ENCODE measurements at places on chromosomes 11 and 22.
A peak's percentile ranks its signal among the peaks of the same experiment; 100 is the strongest.

DNA sequence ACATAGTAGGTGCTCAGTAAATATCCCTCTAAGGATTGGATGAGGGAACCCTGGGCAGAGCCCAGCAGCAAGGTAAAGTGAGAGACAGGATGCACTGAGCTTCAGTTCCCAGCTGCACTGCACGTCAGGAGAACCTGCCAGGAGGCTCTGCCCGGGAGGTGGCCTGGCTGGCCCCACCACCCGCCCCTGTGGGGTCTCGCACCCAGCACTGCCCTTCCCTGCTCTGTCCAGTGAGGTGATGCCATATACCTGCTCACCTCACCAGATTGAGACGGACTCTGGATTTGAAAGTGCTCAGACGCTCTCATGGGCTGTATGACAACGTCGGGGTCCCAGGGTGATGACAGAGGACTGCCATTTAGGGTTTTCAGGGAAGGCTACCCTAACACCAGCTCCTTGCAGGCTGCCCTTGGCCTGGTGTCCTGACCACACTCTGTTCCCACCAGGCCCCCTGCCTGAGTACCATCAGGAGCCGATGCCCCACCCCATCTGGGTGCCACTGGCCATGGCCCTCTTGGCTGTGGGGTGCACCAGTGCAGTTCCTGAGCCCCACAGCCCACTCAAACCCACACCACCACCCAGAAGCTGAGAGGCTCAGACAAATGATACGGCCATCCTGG lies 61.7 kb upstream of the FGF3 start:
- DNase-seq = no peak

GRCh38 chr11:119741369-119742262 lies 12.6 kb upstream of the NECTIN1 start:
- peak; percentile 39 for DNase-seq

GRCh38 chr22:22458896-22459588 lies 49.5 kb downstream of the ZNF280B start:
- DNase-seq = no peak

- DNase-seq = no peak
Observed at GRCh38 chr22:38135133-38135706, 24.7 kb upstream of the BAIAP2L2 start.

DNA sequence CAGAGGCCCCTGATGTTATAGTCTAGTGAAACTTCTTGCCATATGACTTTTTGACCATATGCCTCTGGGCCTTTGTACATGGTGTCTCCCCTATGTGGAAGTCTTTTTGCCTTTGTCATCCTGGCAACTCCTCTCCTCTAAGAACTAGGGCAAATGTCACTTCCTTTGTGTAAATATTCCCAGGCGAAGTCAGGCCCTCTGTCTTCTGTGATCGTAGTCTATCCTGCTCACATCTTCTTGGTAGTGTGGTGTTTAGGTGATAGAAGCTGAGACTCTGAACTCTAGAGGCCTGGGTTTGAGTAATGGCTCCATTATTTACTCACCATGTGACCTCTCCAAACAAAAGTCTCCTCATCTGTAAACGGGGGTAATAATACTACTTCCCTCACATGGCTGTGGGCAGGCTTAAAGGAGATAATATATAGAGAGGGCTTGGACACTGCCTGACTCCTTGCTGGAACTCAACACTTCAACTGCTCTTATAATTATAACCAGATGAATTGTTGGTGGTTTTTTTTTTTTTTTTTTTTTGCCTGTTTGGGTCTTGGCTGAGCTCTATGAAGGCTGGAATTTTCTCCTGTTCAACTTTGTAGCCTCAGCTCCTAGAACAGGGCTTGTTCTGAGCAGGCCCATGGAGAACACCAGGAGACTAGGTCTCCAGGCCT lies 43.8 kb downstream of the INSC start:
- no peak for DNase-seq

DNA sequence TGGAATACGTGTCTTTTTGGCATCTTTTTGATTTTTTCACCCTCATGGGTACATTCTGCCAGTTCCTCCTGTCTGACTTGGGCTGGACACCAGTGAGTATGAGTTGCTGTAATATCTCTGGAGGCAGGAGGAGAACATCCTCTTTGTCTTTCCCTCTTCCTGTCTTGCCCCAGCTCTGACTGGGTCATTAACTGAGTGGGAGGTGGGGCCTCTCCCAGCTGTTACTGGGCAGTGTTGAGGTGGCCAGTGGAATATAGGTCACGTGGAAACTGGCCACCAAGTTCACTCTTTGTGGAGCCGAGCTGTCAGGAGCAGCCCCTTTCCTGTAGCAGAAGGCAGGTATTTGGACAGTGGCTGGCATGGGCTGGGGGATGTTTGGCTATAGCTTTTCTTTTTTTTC lies 2.2 kb downstream of the GLB1L2 start:
- DNase-seq = no peak

DNA sequence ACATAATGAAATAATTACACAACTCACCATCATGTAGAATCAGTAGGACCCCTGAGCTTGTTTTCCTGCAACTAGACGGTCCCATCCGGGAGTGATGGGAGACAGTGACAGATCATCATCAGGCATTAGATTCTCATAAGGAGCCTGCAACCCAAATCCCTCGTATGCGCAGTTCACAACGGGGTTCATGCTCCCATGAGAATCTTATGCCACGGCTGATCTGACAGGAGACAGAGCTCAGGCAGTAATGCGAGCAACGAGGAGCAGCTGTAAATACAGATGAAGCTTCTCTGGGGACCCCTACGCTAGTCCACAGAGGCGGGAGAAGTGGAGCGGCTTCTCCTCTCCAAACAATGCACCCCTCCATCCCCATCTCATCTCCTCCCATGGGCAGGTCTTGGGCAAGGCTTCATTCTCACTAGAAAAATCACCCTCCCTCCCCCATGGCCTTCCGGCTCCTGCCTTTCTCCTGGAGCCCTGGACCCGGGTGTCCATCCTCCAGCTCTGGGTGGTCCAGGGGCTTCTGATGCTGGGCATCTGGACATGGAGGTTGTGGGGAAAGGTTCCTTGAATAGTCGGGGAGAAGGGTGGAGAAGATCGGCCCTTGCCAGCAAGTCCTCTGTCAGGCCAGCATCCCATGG lies 16.2 kb upstream of the RAC2 start:
- DNase-seq = no peak

DNA sequence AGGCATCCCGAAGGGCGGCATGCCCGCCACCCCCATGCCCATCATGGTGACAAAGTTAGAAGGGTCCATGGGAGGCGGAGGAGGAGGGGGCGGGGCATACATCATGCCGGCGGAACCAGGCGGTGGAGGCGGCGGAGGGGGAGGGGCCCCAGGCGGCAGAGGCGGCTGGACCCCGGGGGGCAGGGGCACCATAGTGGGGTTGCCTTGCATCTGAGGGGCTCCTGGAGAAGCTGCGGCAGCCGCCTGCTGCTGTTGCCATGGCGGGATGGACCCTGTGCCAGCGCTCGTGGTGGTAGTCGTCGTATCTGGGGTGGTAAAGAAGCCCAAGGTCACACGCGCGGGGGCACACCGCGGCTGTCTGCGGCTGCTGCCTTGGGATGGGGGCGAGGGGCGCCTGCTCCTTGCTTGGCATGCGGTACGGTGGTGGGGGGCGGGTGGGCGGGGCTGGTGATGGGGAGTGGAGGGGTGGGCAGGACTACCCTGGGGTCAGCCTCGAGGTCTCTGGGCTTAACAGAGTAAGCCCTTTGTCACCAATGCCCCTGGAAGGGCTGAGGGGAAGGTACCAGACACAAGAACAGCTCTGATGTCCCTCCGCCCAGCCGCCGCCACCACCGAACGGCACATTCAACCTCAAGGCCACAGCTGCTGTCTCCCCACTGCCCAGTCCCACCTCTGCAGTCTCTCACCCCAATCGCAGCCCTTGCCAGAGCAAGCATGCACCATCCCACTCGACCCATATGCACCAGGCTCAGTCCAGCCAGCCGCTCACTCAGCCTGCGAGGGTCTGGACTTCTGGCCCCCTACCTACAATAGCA lies 6.3 kb upstream of the PYGM start:
- no peak for DNase-seq

DNA sequence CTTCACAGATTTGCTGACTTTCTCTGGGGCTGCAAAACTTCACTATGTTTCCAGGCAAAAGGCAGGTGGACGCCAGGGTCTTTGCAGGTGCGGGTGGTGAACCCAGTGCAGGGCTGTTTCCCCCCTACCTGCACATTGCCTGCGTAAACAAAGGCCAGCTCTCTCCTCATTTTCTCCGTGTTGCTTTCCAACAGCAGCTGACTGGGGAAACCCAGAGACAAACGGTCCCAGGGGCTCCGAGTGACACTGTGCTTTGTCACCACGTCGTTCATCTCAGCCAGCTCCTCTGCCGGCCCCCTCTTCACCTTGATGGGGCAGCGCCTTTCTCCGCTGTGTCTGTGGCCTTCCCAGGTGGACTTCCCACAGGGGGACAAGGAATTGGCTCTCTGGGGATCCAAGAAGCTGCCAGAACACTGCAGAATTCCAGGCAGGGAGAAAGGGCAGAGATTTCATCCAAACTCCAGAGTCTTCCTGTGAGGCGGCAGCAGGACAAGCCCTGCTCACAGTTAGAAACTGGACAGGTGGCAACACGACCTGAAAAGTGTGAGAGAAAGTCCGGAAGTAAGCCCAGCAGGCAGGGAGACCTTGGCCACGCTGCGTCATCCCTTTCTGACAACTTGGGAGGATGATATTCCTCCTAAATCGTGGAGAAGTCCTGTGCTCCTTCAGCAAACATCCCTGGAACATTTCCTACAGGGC lies 1493.7 kb downstream of the TBC1D22A start:
- no peak for DNase-seq

DNA sequence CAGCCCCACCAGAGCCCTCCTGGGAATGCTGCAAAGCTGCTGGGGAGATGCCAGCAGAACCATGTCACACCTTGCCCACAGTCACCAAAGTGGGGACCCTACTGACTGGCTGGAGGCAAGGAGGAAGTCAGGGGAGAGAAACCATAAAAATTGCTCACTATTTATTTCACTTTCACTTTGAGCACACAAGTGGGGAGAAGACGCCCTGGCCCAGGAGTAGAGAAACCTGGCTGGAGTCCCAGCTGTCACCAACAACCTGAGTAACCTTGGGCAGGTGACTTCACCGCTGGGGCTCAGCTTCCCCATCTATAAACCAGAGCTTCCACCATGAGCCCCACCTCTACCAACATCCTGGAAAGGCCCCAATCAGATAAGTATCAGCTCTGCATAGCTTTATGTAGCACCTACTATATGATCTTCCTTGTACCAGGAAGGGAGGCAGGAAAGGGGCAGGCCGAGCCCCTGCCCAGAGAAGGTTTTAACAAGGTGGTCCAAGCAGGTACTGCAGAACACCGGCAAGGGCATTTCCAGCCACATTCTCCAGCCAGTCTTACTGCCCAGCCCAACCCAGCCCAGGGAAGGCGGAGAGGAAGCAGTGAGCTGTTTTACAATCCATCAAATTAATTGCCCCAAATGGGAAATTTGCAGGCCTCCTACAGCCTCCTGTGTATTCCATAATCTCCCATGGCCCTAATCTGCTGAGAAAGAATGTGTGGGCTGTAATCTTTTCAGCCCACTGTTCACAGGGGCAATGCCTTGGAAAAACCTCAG lies 27.6 kb downstream of the PLEKHA7 start:
- DNase-seq = peak; percentile 11

DNA sequence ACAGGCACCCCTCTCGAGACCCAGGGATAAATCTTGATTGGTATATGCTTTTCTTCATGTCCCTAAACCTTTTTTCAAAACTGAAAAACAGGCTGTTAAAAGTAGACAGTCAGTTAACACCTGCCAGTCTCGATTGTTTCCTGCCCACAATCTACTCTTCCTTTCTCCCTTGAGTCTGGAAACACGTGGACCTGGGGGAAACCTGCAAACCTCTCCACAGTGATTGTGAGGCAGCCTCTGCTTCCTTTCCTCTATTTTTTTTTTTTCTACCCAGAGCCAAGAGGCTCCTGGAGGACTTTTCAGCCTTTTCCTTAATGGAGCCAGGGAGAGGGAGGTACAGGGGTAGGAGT lies 69.4 kb upstream of the CLMP start:
- no peak for DNase-seq

All from stimulated activated CD8-positive, alpha-beta memory T cell treated with anti-CD3 and anti-CD28 coated beads, Interleukin-2, amount 100 ng/mL, for 1 hour (primary cell).